ENCODE measurements at places on chromosomes 4 and X. TPM values are rescaled to one million over a fixed set of nuclear protein-coding genes. Genes with fewer than 3 reads are reported as not detected.
A peak's percentile ranks its signal among the peaks of the same experiment; 100 is the strongest.

The GYG2 gene
- total RNA-seq, result 1.0 TPM

The EFNB1 gene
- total RNA-seq, result 40.2 TPM

The ZNF595 gene
- total RNA-seq, result 25.1 TPM

The PRPS2 gene
- total RNA-seq, result 20.3 TPM

The DCAF12L1 gene
- total RNA-seq, result not detected

The KCNE5 gene
- not detected for total RNA-seq

The ETDC gene
- not detected for total RNA-seq

The ERAS gene
- not detected for total RNA-seq

The FGF5 gene
- not detected for total RNA-seq

The DDX60 gene
- total RNA-seq, result 10.0 TPM

The NKX6-1 gene
- total RNA-seq, result not detected

DNA sequence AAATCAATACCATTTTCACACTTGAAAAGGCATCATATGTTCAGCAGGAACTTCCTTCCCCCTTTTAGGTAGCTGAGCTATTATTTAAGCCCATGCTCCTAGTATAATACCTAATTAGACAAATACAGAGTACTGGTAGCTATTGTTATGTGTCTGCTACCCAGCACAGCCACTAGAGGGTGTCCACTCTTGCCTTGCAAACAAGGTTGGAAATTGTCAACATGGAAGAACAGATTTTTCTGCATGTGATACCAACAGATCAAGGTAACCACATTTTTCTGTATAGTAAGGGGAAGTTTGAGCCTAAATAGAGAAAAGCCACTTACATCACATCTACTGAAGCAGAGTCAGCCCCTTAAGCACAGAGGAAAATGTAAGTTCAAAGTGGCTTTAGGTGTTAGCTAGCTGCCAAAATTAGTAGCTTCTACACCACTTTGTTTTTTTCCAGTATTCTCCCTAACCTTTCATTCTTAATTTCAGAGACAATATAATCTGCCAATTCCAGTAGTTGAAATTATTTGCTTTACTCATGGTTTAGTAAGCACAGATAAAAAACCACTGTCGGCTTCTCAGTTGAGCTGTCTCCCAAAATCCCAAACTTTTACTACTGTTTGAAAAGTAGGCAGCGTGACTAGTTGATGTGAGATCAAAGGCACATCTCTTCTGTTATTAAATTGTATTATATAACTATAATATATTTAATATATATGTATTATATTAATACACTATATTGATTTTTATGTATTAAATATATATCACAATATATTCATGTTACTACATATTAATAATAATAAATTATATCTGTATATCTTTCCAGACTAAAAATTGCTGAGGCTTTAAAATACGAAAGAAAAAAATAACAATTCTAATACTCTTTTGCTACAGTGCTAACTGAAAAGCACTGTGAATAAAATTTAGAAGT is 38.2 kb downstream of the EDNRA start:
- peak; percentile 40 for DNase-seq

- DNase-seq, result no peak
Measured at GRCh38 chr4:163606896-163607691, 112.6 kb downstream of the TMA16 start.

DNA sequence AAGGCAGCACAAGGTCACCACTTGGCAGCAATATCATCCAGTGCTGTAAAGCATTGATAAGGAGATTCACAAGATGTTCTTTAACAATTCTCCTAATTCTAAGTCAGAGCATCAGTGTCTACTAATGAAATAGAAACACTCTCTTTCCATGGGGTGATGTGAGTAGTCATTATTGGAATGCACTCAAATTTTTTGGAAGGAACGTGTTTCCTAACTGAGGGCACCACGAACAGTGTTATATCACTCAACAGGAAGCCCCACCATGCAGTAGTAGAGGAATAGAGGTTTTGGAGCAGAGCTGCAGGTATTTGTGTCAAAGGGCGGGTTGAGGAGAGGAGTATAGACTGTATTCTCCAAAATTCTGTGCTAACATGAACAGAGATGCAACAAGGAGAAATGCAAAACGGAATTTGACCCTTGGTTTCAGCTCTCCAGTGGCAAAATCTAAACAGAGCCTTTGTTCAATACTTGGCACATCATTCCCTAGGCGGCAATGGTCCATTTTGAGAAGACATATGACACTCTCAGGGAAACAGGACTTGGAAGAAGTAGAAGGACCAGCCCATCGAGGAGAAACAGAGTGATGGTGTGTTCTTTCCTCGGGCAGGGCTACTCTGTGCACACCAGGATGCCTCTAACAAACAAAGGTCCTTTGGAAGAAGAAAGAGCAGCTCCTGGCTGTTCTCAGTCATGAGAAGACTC is 98.9 kb downstream of the CPEB2 start:
- no peak for DNase-seq

- peak; percentile 56 for DNase-seq
Measured at GRCh38 chrX:40174854-40175510, 77.2 kb upstream of the BCOR start.

DNA sequence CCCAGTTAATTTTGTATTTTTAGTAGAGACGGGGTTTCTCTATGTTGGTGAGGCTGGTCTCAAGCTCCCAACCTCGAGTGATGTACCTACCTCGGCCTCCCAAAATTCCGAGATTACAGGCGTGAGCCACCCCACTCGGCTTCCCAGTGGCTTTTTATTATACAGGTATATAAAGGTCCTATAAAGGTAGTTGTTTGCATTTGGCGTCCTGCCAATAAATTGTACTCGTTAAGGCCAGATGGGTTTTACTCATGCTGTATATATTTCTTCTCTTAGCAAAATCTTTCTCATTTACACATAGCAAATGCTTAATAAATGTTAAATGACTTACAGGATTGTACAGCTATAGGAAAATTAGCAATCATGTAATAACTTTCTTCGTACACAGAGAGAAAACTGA is 6.9 kb downstream of the SHROOM3 start:
- DNase-seq, result no peak

DNA sequence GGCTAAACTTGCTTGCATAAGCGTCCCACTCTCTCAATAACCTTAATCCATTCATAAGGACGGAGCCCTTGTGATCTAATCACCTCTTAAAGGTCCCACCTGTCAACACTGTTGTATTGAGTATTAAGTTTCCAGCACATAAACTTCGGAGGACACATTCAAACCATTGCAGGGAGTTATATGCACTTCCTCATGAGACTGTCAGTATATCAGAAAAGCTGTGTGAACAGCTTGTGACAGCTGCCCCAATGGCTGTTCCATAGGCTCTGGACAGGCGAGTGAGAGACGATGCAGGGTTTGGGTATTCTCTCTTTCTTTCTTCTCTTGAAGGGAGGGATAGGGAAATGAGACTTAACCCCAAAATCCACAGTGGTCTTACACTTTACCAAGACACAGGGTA is 64.2 kb upstream of the RPL34 start:
- no peak for DNase-seq

DNA sequence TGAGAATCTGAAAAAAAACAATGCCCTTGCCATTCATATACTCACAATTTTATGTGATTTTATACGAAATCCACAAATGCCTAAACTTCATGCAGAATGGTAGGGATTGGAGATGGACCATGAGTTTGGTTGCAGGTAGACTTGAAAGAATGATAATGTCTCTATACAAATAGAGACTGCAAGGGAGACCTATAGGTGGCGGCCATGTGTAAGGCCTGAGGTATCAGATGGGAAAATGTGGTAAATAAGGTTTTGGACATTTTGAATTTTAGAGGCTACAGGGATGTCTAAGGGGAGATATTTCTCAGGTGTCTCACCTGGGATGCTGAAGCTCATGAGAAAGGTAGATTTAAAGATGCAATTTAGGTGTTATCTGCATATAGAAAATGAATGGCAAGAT is 78.0 kb downstream of the GABRB1 start:
- no peak for DNase-seq

GRCh38 chr4:77859256-77859655 is 3.4 kb upstream of the MRPL1 start:
- no peak for DNase-seq

DNA sequence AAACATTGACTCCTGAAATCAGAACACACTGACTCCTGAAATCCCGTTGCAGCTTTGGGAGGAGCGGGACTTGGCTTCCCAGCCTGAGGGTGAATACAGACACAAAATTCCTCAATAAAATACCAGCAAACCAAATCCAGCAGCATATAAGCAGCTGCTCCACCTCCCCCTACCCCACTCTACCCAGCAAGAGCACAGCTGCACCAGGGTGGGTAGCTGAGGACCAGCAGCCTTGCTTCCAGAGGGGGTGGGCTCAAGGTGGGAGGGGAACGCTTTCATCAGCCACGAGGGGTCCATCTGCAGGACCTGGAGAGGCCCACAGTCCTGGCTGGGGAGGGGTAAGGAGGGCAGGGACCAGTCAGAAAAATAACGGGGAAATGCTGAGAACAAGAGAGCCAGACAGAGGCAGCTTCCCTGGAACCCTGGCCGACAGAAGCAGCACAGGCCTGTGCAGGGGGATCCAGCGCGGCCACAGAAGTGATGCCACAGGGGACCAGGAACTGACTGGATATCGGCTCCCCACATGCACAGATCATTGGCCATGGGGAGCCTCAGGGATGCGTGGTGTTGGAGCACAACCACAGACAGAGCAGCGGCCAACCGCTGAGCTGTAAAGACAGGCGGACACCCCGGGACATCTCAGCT is 49.8 kb downstream of the FGFRL1 start:
- DNase-seq, result no peak

DNA sequence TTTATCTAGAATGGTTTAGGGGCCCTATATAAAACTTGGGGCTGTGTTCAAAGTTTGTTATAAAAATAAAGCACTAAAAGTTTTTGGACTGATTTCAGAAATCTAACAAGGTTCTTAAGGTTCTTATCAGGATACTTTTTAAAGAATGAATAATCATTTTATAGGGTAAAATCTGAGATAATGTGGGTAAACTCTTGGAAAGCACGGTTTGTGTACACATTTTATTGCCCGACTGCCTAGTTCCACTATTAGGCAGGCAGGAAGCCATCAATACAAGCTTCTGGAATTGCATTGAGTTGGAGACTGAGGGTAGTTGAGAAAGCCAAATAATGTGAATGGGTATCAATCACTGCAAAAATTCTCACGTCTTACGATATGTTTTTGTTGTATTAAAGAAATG is 331.0 kb upstream of the PITX2 start:
- DNase-seq, result no peak

DNA sequence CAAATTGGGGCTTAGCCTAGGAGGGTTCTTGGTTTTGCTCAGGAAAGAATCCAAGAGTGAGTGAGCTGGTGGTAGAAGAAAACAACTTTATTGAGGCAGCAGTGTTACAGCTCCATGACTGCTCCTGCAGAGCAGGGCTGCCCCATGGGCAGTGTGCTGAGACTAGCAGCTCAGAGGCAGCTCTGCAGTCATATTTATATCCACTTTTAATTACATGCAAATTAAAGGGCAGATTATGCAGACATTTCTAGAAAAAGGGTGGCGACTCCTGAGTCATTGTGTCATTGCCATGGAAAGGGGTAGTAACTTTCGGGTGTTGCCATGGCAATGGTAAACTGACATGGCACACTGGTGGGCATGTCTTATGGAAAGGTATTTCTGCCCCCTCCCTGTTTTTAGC is 202.2 kb downstream of the CLCN4 start:
- no peak for DNase-seq

DNA sequence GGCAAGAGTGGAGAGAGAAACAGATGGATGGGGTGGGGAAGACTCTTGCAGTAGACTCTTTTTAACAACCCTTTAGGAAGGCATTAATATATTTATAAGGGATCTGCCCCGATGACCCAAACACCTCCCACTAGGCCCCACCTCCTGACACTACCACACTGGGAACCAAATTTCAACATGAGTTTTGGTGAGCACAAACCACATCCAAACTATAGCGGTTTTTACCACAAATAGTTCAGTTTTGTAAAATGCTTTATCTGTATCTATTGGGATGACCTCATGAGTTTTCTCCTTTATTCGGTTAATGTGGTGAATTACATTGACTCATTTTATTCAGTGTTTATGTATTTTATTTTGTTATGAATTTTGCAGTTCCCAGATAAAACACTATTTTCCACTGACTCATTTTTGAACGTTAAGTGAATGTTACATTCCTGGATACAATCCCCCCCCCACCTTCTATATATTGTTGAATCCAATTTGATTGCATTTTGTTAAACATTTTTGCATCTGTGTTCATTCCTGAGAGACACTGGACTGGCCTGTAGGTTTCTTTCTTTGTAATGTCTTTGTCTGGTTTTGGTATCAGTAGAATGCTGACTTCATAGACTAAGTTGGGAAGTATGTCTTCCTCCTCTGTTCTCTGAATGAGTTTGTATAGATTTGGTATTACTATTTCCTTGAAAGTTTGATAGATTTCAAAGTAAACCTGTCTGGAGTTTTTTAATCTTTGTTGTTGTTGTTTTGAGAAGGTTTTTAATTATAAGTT is 13.9 kb upstream of the CPLX1 start:
- DNase-seq, result no peak
